ENCODE measurements at places on chromosomes 12 and 14.

- DNase-seq = no peak
Observed at GRCh38 chr12:94245631-94246383, 97.4 kb downstream of the PLXNC1 start.

DNA sequence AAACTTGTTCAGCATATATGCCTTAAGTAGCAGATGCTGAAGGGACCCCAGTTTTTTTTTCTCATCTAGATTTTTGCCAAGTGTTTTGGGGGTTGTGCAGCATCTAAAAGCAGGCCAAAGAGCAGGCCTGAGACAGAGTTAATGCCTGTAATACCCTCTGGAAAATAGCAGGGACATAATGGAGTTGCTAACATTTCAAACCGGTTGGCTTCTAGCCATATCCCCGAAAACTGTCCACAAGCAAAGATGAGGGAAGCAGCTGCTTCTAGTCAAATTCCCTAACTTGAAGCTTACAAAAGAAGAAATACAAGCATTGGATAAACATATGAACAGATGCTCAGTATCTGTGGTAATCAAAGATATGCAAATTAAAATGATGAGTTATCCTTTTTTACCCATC is 52.1 kb upstream of the AEBP2 start:
- no peak for DNase-seq

DNA sequence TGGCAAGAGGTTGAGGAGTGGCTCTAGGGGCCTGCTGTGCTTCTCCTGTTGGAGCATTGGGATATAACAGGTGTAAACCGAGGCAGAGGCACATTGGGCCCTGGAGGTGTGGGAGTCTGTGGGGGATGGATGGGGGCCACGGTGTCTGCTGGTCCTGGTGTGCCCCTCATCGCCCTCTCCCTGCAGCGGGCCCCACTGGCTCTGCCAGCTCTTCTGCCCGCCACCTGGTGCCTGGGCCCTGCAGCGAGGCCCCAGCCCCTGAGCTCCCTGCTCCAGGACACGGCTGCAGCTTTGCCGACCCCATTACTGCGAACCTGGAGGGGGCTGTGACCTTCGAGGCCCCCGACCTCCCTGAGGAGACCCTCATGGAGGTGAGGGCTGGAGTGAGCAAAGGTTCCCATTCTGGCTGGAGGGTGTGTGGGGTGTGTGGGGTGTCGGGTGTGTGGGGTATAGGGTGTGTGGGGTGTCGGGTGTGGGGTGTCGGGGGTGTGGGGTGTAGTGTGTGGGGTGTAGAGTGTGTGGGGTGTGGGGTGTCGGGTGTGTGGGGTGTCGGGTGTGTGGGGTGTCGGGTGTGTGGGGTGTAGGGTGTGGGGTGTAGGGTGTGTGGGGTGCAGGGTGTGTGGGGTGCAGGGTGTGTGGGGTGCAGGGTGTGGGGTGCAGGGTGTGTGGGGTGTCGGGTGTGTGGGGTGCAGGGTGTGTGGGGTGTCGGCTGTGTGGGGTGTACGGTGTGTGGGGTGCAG is 10.6 kb upstream of the PUS1 start:
- DNase-seq = no peak

DNA sequence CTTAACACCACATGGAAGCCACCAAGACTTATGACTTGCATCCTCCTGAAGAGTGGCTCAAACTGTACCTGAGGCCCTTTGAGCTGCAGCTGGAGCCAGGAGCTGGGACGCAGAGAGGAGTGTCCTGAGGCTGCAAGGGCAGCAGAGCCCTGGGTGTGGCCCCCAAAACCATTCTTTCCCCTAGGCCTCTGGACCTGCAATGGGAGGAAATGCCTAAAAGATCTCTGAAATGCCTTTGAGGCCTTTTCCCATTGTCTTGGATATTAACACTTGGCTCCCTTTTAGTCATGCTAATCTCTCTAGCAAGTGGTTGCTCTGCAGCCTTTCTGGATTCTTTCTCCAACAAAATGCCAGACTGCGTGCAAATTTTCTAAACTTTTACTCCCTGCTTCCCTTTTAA is 156.1 kb downstream of the SLC38A4 start:
- DNase-seq = no peak

DNA sequence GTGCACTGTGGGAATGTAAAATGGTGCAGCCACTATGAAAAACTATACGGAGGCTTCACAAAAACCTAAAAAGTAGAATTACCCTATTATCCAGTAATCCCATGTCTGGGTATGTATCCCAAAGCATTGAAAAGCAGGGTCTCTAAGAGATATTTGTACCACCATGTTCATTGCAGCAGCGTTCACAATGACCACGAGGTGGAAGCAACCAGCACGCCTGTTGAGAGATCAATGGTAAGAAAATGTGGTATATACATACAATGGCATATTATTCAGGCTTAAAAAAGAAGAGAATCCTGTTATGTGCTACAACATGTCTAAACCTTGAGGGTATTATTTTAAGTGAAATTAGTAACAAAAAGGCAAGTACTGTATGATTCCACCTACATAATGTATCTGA is 910 bp upstream of the NOPCHAP1 start:
- no peak for DNase-seq

GRCh38 chr14:92959761-92960680 is 37.1 kb downstream of the CHGA start:
- no peak for DNase-seq

GRCh38 chr12:112321245-112321644 is 61.0 kb downstream of the HECTD4 start:
- no peak for DNase-seq

GRCh38 chr12:38538319-38538718 is 221.7 kb downstream of the ALG10B start:
- no peak for DNase-seq

- no peak for DNase-seq
Observed at GRCh38 chr14:69904246-69904645, 25.0 kb downstream of the SMOC1 start.

DNA sequence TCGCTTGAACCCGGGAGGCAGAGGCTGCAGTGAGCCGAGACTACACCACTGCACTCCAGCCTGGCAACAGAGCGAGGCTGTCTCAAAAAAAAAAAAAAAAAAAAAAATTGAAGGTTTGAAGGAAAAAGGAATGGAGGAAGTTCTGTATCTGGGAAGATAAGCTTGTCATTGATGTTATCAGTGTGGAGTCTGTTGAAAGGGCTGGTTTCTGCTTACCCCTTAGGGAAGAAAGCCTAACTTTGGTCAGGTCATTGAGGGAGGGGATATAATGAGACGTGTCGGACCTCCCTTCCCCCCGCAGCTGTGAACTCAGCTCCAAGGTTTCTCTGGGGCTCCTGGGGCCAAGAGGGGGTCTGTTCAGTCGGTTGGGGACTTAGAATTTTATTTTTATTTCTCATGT is 16.4 kb downstream of the DAO start:
- no peak for DNase-seq

DNA sequence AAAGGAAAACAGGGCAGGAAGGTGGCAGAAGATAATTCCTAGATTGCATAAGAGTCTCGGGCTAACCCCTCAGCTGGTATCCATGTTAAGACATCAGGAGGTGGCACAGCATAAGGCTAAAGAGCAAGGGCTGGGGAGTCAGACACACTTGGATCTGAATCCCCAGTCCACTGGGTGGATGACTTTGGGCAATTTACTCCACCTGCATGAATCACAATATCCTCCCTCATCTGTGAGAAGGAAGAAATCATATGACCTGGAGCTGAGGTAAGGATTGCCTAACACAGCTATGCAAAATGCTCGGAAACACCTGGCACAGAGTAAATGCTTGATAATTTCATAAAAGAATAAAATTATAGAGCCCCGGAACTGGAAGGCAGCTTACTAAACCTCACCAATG is 217.9 kb downstream of the PIK3C2G start:
- DNase-seq = no peak

DNA sequence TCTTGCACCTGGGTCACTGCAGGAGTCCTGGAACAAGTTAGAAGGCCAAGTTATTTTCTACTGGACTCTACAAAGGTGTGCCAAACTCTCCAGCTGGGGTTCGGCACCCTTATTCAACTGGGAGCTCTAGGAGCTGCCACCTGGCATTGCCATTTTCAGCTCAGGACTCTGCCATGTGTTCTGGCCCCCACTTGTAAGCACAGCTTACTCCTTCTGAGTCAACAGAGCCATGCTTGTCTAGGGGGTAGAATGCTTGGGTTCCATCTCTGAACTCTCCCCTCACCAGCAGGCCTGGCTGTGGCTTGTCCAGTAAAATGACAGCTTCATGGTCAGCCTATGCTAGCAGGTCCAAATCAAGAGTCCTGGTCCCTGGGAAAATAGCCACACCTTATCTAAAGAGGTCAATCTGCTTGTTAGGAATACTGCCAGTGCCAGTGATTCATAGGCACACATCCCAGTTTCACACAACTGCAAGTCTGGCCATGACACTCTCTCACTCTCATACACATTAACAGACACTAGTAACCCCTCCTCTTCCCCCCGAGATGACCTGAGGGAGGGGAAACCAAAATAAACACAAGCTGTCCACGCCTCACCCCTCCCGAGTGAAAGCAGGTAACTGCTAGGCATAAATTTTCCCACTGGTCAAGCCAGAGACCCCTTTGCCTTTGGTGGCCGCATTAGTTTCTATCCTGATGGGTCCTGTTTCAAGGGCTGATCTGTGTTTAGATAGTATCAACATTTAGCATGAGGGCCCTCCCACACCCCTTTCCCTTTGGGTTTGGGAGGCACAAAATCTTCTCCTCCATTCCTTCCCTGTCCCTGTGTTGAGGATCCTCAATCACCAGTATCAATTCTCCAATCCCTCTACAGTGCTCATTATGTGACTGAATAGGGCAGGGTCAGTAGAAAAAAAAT is 182.3 kb upstream of the GZMB start:
- DNase-seq = no peak

GRCh38 chr14:87111741-87112140 is 881.2 kb downstream of the GALC start:
- no peak for DNase-seq

DNA sequence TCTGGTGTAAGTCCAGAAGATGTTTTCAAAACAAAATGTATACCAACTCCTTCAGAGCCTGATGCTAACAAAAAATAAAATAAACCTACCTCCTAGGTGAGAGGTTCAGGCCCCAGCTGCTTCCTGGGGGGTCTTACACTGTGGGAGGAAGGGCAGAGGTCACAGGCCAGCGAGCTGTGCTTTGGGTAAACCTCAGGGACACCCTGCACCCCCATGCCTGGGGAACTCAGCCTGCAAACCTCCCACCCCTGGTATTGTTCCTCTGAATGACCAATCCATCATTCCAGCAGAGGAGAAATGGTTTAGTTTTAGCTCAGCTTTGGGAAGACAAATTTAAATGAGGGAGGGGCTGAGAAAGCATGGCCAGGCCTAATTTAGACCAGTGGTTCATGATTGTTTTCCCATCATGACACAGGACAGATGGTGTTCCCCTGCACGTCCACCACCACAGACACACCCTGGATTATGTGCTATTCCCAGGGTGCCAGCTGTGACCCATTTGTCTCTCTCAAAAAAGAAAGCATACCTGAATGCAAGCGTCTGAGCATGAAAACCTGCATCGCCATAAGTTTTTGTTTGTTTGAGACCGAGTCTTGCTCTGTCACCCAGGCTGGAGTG is 14.5 kb upstream of the TFCP2 start:
- no peak for DNase-seq

All from thoracic aorta (tissue), 2 donors.